ENCODE measurements at places on chromosomes 11 and 22.

GRCh38 chr11:119396835-119397234, 15.3 kb upstream of the USP2 start:
- DNase-seq = no peak

DNA sequence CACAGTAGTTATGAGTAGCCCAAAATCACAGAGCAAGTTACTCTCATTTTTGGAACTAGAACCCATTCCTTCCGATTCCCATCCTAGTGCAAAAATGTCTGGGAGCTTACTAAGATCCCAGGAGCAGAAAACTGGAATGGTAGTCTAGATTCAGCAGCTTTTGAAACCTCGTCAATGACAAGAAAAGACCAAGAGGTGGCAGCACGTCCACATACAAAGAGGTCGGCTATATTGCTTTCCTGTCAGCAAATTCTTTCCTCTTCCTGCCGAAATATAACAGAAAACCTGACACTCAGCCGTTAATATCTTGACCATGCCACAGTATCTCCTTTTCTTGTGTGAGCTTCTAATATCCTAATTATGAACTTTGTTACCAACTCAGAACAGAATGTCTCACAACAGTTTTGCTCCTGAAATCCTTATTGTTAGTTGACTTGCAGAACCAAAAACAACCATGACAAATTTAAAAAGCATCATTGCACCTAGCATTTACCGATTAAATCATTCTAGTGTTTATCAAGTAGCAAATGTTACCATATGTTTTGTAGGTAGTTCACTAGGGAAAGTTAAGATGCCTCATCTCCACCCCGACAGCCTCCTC, 92.8 kb upstream of the OR9G4 start:
- peak; percentile 54 for DNase-seq

- no peak for DNase-seq
These were observed 82.3 kb downstream of the FDX1 start for GRCh38 chr11:110512026-110512425.

GRCh38 chr22:25680956-25681355, 61.0 kb upstream of the MYO18B start:
- no peak for DNase-seq

DNA sequence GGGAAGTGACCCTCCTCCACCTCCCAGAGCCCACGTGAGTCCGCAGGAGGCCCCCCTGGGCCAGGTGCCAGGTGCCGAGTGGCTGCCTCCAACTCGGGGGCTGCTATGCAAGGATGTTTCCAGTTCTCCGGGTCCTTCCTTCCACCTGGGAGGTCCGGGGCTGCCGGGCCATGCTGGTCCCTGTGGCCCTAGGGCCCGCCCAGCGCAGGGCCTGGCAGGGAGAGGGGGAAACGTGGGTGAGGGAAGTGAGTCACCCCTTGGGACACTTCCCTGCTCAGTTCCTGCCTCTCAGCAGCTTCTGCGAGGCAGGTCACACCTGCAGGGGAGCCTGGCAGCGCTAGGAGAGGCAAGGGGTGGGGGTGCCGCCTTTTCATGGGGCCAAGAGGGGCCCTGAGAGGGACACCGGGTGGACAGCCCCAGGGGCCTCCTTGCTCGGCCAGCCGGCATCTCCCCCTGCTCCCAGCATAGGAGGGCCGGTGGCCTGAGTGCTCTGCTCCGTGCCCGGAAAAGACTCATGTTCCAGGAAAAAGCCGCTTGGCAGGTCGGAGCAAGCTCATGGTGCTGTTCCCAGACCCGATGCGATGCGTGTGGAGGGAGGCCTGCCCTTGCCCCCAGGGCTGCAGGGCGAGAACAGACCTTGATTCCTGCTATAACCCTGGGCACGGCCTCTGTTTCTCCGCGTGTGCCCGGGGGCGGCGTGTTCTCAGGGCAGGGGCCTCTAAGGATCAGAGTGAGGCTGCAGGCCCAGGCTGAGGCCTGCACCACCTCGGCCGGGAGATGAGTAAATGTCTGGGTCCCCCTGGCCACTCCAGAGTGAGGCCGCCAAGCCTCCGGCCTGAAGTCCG, 30.3 kb upstream of the WNT7B start:
- no peak for DNase-seq

GRCh38 chr22:19559956-19560355, 35.7 kb upstream of the CLDN5 start:
- no peak for DNase-seq

DNA sequence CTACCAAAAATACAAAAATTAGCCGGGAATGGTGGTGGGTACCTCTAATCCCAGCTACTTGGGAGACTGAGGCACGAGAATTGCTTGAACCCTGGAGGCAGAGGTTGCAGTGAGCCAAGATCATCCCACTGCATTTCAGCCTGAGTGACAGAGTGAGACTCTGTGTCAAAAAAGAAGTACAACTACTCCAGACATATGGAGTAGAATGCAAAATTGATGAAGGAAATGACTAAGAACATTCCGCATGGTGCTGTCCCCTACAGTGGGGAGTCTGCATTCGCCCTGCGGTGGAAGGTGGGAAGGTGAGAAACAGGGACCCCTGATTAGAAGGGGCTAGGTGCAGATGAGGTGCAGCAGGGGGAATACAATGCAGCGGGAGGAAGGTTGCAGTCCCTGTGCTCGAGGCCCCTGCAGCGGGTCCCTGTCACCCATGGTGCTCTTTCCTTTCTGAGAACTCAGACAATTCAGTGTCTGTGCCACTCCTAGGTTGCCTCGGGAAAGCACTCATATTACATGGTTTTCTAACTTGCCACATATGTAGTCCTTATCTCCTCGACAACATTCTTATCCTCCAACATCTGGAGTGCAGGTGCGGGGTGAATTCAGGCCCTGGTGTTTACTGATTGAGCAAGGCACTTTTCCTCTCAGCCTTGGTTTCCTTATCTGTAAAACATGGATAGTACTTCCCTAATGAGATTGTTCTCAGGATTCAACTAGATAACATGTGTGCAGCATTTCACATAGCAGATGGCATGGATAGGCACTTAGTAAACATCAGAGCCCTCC, 5.2 kb downstream of the POLD4 start:
- DNase-seq = no peak

GRCh38 chr11:12598330-12599256, 75.6 kb upstream of the TEAD1 start:
- DNase-seq = no peak

Measured in globus pallidus (tissue), 1 donor.